Muscle of leg (tissue), 16 donors: ENCODE measurements at places on chromosomes 1 and 21.

GRCh38 chr1:201126832-201127754 is at the start of gene ASCL5:
TSS of gene ASCL5 (minus strand) at chr1:201127184. CDS start at chr1:201115372, 11,812 bp downstream.
- no peak for DNase-seq

DNA sequence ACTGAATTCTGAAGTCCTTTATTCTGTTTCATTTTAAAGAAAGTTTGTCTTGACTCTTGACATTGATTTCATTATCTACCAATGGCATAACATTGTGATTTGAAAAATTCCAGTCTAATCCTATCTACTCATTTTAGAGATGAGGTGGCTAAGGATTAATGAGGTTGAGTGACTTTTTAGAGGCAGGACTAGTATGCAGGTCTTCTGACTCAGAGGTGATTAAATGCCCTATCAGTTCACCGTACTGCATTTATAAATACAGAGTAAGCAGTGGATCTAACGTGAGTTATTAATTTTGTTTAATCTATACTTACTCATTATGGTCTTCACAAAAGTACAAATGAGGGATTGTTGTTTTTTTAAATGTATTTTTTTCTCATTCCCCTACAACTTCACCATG is 277.6 kb downstream of the PTBP2 start:
- no peak for DNase-seq

- no peak for DNase-seq
Observed at GRCh38 chr1:15911141-15911540, 63.6 kb downstream of the SPEN start.

- peak; percentile 16 for DNase-seq
Observed at GRCh38 chr1:160739098-160739511, at the start of gene SLAMF7. TSS of gene SLAMF7 (plus strand) at chr1:160739247. CDS start at chr1:160739302, 55 bp downstream.

- DNase-seq, result peak; percentile 95
Observed at GRCh38 chr1:171142416-171143385, 42.4 kb upstream of the FMO2 start.

DNA sequence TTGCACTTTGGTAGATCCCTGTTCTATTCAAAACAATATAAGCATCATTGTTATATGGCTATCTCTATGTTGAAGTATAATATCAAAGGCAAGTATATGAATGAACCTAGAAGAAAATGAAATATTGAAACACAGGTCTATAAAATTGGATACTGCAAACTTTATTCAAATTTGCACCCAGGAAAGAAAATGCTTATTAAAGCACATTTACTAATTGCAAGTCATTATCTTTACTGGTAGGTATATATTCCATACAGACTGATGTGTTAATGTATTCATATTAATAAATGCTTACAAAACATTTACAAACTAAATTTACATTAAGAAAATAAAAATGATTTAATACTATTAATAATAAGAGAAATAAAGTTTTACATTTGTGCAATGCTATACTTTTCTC is 469.8 kb downstream of the NCAM2 start:
- DNase-seq, result no peak

DNA sequence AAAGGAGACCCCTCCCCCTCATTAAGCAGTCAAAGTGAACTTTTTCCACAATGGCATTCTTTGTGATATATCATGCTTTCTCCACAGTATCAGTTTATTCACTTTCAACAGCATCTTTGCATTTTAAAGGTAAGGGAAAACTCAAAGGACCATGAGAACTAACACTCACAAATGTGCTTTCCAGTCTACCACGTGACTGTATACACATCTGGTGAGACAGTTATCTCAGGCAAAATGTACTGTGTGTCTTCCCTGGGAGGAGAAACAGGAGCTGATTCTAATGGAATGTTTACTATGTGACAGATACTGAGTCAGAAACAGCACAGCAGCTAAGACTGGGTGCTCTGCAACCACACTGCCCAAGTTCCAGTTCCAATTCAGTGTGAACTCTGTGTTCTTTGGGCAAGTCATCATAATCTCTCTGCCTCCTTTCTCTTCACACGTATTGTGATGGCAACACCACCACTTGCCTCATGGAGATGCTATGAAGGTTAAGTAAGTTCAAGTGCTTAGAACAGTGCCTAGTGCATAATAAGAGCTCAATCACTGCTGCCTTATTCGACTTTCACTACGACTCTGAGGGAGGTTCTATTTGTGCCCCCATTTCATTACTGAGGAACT is 79.0 kb downstream of the SLC45A1 start:
- DNase-seq, result peak; percentile 88

GRCh38 chr1:213931836-213932235 is 55.9 kb upstream of the PROX1 start:
- no peak for DNase-seq

- DNase-seq, result peak; percentile 94
Observed at GRCh38 chr1:9561429-9561828, 22.2 kb downstream of the SLC25A33 start.

- peak; percentile 5 for DNase-seq
Observed at GRCh38 chr1:173479649-173480048, 2.5 kb downstream of the PRDX6 start.

DNA sequence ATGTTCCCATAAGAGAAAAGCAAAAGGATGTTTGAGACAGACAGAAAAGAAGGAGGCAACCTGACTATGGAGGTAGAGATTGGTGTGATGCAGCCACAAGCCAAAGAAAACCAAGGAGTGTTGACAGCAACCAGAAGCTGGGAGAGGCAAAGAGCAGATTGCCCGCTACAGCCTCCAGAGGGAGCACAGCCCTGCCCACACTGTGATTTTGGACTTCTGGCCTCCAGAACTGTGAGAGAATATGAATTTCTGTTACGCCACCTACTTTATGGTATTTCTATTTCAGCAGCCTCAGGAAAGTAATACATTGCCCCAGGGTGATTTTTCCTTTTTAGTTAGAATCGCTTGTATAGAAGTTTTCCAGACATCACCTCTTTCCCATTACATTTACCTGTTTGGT is 28.4 kb downstream of the SLAMF6 start:
- DNase-seq, result no peak

GRCh38 chr1:221555689-221556433 is 186.0 kb downstream of the DUSP10 start:
- no peak for DNase-seq

- DNase-seq, result peak; percentile 90
Observed at GRCh38 chr1:156122519-156123355, 8.2 kb downstream of the LMNA start.

GRCh38 chr1:59549903-59550302 is 253.0 kb downstream of the FGGY start:
- no peak for DNase-seq

- no peak for DNase-seq
Observed at GRCh38 chr1:27886353-27886679, 14.0 kb downstream of the THEMIS2 start.

DNA sequence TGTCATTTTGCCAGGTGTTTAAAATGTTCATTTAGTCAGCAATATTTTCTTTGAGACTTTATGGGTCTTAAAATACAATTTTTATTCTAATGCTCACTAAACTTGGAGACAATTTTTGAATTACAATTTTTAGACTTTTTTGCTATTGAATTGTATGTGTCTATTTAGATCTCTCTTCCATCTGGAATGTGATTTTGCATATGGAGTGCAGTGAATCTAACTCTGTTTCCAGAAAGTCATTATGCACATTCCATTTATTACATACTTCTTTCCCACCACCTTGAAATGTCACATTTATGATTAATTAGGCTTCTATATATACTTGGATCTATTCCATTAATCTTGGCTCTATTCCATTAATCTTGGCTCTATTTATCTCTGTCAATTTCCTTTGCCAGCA is 5.6 kb upstream of the TSPEAR start:
- DNase-seq, result peak; percentile 62

DNA sequence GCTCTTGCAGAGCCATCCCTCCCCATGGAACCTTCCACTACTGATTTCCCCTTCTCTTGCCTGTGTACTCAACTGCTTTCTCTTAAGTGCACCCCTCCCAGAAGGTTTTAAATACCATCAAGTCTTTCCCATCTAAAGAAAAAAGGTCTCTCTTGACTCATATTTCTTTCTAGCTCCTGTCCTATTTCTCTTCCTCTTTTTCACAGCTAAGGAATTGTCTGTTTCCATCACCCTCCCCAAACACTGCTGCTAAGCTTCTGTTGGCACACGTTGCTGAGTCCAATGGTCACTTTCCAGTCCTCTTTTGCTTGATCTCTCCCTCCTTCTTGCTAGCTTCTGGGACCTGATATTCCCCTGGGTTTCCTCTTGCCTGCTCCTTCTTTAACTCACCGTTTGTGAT is 13.3 kb upstream of the GNL2 start:
- DNase-seq, result no peak

GRCh38 chr1:119136401-119136800 is 4.1 kb downstream of the WARS2 start:
- no peak for DNase-seq

DNA sequence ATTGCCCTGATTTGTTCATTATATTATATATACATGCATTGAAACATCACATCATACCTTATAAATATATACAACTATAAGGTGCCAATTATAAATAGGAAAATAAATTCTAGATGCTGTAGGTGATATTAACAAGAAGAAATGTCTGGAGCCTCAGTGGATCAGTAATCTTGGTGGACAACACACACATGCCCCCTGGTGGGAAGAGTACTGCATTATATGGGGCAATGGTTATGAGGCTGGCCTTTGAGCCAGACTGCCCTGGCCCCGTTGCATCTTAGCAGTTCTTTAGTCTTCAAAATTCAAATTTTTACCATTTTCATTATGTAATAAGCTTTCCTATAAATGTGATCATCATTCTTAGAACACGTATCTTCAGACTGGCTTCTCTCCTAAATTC is 335.0 kb upstream of the GREM2 start:
- DNase-seq, result peak; percentile 10

DNA sequence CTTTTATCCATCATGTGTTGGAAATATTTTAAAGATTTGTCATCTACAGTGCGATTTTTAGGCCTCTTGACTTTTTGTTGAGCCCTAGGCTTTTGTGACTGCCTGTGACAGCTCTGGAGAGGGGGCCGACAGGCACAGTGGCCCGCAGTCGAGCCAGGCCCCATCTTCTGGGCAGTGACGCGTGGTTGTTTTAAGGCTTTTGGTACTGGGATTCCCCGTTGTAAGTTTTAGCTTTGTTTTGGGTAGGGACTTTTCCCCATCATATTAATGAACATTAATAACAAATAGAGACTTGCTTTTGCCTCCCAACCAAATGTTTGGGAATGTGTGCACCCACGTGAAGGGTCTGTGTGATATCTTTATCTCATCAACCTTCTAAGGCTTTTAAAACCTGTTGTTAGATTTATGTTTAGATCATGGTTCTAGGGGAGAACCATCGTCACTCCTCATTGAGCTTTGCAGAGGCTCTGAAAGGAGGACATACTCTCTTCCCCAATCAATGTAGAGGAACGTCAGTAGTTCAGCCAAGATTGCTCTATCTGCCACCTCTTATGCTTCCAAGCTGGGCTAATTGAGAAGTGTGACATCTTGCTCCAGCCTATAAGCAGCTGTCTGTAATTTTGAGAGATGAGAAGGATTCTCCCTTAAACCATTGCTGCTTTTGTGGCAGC is 34.6 kb downstream of the MAPKAPK2 start:
- DNase-seq, result no peak

GRCh38 chr1:30248774-30249173 is 474.6 kb downstream of the MATN1 start:
- no peak for DNase-seq

GRCh38 chr1:232813760-232814159 is 8.5 kb downstream of the MAP10 start:
- DNase-seq, result no peak

DNA sequence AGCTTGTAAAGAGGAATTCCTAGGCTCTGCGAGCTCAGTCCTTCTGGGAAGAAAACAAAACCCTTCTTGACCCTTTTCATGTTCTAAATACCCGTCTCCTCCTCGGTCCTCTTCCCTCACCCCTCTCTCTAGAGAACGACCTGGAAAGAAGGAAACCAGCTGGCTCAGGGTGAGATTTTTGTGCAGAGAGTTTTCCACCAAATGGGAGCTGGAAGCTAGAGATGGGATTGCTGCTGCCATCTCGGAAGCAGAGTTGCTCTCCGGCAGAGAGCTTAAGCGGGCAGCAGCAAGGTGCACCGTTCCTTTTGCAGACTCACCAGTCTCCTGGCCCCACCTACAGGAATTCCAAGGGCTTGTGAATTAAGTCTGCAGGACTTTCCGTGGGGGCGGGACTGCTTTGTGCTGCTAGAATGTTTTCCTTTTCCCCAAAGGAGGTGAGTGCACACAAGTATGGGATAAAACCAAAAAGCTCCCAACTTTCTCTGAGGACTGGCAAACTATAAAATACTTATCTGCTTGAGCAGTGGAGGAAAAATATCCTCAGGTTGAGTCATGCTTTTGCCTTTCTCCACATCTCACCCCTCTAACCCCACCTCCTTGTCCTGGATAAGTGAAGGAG is 29.1 kb upstream of the KIAA0040 start:
- DNase-seq, result peak; percentile 68

DNA sequence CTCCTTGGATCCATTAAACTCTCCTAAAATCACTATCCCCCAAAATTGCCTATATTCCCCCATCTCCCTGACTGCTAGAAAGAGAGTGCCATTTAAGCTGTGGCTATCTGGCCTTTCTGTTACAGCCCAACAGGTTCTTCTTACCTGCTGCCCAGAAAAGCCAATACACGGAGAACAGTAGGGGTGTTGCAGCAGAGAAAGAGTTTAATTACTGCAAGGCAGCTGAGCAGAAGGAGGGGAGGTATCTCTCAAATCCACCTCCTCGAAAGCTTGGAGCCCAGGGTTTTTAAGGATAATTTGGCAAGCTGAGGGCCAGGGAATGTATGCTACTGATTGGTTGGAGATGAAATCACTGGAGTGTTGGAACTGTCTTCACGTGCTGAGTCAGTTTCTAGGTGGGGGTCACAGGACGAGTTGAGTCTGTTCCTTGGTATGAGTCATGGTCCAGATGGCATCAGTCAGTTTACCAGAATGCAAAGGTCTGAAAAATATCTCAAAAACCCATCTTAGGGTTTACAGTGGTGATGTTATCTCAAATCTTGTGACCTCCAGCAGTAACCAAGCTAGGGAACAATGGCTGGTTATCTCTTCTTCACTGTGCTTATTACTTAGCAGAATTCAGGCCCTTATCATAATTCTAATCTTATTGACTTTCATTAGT is 89.8 kb downstream of the SMYD3 start:
- no peak for DNase-seq

GRCh38 chr1:218274511-218274910 is 10.6 kb upstream of the RRP15 start:
- no peak for DNase-seq

DNA sequence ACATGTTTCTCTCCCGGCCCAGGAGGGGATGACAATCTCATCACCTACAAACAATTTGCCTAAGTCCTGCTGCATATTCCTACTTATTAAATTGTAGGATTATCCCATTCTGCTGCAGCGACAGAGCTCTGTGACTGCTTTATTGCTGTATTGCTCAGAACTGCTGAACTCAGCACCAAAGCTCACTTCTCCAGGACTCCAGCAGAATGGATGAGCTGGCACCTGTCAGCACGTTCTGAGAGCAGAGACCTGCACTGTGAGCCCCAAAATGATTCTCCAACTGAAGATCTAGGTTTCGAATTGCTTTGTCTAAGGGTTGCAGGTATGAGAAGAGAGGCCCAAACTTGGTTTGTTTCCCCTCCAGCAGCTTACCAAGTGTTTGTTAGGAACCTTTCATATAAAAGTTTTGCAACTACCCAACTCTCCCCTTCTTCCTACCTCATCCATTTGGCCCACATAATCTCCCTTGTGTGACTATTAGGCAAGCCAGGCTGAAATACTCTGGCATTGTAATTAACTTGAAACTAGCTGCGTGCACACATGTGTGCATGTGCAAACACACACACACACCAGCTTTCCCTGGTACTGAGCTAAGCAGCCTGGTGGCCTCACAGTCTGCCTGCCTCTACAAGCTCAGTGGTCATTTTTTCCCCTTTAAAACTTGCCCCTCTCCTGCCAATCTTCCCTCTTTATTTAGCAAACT is 161.4 kb upstream of the CAMK1G start:
- DNase-seq, result peak; percentile 30

- no peak for DNase-seq
Observed at GRCh38 chr1:60670302-60670701, 412.1 kb upstream of the NFIA start.
